ACHN (cell line): ENCODE measurements at places on chromosomes 16 and 17.
A peak's percentile ranks its signal among the peaks of the same experiment; 100 is the strongest.

- no peak for DNase-seq
These were observed 284.3 kb upstream of the CDH11 start for GRCh38 chr16:65406116-65406515.

DNA sequence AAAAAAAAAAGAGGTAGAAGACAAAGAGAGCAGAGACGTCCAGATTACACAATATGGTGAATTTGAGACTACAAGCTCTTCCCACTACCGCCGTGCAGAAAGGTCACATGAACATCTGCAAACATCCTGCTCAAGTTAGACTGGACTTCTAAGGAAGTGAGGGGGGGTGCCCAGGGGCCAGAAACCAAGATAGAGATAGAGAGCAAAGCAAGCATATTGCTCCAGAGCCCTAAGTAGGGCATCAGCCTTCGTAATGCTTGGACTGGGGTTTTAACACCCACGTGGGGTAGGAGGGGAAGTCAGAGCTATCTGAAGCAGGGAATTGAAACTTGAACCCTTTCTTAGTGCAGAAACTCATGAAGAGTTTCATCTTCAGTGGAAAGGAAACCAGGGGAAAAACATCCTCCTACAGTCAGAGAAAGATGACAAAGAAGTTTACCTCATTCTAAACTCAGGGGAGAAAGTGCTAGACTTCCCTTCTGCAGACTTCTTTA lies 8.7 kb downstream of the CLEC19A start:
- DNase-seq, result no peak

- DNase-seq, result no peak
These were observed 45.2 kb upstream of the MAF start for GRCh38 chr16:79645701-79646100.

GRCh38 chr16:25258861-25259179 lies 1.2 kb upstream of the ZKSCAN2 start:
- DNase-seq, result no peak

DNA sequence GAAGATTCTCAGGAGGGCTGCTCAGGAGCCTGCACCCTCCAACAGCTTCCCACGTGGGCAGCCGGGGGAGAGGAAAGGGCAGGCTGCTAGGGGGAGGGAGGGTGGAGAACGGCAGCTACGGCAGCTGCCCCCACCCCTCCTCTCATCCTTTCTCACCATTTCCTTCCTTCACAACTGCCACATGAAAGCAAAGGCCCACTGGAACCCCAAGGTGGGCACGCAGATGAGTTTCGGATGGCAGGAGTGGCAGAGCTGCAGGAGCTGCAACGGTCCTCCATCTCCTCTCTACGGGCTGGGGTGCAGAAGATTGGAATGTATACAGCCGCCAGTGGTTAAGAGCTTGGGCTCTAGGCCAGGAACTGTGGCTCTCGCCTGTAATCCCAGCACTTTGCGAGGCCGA lies 77.7 kb downstream of the GAS7 start:
- DNase-seq, result no peak

DNA sequence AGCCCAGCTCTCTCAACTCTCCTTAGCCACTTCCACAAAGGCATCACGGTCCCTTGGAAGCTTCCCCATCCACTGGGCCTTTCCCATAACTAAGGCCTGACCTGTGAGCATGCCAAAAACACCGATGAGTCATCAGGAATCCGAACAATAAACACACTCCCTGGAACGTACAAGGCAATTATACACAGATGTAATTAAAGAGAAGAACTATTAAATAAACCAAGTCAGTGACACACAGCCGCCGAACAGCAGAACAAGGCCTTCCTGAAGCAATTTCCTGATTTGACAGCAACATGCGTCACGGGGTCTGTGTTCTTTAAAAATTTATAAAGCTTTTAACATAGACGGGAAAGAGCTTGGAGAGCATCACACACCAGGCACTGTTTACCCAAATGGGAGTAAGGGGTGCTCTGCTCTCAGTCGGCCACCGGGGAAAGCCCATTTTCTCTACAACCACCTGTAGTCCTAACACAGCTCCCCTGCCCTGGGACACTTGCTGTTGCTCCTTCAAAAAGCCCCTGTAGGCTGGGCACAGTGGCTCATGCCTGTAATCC lies 29.4 kb downstream of the COG7 start:
- peak; percentile 57 for DNase-seq

DNA sequence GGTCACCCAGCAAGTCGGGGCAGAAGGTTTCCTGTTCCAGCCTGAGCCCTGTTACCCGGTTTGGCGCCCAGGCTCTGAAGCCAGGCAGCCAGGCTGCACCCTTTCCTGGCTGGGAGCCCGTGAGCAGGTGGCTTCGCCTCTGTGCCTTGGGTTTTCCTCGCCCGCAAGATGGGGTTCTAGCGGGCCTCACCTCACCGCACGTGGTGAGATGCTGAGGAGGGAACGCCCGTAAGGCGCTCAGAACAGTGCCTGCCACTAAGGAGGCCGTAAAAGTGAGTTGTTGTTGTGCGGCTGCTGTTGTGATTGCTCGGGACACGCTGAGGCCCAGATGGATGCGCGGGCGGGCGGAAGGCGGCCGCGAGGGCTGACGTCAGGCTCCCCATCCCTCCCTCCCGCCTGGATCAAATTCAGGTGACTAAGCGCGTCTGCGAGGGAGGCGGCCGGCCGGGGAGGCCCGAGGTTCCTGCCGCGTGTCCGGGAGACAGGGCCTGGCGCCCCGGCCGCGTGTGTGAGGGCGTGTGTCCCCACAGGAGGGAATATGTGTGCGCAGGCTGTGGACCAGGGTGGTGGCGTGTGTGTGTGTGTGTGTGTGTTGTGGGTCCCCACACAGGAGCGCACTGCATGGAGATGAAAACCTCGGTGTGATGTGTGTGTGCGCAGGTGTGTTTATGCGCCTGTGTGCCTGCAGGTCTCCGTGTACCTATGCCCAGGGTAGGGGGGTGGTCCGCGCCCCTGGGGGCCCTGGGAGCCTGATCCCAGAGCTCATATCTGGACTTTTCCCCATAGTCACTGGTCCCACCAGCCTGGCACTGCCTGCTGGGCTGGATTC lies 4.3 kb downstream of the CAMKK1 start:
- peak; percentile 91 for DNase-seq

GRCh38 chr16:80027007-80027965 lies 426.7 kb upstream of the MAF start:
- peak; percentile 98 for DNase-seq

GRCh38 chr16:27222249-27223225 lies 19.2 kb downstream of the KDM8 start:
- peak; percentile 24 for DNase-seq

GRCh38 chr17:41527063-41528023 lies 765 bp downstream of the KRT19 start:
- peak; percentile 58 for DNase-seq

- no peak for DNase-seq
These were observed 331.8 kb upstream of the XYLT1 start for GRCh38 chr16:17802571-17802970.

- DNase-seq, result no peak
These were observed 7.6 kb downstream of the UBALD2 start for GRCh38 chr17:76272541-76273444.

DNA sequence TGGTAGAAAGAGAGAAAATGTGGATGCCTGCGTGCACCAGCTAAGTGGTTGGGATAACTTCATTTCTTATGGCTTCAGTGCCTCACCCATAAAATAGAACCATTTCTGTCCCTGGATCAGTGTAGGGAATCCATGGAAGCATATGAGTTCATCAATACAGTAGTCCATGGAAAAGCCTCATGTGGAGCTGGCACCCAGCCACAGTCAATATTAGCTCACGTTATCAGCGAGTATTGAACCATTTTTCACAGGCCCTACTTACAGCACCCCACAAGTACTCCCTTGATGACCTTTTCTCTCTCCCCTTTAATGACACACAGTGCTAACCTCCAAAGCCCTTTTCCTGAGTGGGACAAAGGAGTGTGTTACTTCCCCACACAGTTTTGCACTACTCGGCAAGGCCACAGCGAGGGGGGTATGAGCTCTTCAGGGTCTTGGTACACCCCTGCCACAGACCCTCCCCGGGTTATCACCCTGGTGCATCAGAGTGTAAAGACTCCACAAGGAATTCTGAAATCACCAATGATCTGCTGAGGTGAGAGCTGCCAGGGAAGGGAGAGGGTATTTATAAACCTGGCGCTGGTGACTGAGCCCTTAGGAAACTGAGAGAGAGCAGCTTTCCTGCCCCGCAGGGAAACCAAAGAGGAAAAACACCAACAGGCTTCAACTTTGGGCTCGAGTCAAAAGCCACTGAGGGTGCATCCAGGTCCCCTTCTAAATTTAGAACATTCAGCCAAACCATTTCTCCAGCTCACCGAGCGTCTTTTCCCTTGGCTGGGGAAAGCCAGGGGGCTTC lies 36.9 kb downstream of the DYNLRB2 start:
- DNase-seq, result no peak

DNA sequence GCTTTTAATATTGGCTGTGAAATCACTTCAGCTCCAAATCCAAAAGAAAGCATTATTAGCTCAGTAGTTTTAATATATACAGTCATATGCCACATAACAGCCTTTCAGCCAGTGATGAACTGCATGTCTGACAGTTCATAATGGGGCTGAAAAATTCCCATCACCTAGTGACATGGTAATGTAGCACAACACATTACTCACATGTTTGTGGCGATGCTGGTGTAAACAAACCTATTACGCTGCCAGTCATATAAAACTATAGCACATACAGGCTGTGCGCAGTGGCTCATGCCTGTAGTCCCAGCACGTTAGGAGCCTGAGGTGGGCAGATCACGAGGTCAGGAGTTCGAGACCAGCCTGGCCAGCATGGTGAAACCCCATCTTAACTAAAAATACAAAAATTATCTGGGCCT lies 92.2 kb downstream of the TUBD1 start:
- no peak for DNase-seq

DNA sequence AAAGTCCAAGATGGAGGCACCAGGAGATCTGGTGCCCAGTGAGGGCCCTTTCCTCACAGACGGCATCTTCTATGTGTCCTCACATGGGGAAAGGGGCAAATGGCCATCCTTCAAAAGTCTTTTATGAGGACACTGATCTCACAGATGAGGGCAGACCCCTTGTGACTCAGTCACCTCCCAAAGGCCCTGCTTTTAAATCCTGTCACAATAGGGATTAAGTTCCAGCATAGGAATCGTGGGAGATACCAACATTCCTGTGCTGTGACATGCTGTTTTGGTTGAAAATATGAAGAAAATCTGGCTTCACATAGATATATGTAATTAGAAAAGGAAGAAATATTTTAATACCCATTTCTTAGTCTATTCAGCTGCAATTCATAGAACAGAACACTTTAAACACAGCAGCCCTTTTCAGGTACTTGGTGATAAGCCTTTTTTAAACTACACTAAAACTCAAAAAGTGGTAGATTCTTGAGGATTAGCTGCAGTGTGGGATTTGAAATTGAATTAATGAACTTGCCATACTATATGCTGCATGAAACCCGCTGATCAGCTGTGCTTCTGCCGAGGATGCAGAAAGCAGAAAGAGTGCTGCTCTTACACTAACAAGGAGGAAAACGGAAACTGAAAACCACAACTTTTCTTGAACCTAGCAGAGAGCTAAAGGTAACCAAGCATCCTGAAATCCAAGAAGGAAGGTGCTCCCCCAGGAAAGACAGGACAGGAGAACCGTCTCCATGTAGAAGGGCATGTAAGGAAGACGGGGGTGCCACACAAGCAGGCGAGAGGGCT lies 32.7 kb downstream of the VPS53 start:
- no peak for DNase-seq

DNA sequence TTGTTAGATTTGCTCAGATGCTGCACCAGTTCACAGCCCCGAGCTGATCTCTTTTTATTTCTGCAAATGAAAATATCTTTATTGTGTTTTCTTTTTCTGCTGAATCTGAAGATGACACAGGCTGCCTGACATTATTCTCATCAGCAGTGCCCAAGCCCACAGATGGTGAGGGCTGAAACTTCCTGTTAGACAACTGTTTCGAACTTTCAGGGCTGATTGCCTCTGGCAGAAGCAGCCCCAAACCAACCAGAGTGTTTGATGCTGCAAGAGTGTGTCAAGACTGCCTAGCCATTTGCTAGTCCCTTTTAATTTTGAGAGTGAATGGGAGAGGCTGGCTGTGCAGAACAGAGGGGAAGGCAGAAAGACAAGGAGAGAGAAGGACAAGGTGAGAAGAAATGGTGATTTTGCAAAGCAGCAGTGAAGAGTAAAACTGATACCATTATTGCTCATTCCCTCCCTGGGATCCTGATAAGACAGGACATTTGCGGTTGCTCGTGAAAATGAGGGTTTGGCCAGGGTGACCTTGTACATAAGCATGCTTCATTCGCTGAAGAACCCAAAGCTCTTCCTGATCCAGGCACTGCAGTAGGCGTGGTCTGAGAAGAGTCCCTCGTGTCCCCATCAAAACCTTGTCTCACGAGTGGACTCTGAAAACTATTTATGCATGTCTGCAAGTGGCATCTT lies 77.2 kb downstream of the TMEM114 start:
- no peak for DNase-seq

DNA sequence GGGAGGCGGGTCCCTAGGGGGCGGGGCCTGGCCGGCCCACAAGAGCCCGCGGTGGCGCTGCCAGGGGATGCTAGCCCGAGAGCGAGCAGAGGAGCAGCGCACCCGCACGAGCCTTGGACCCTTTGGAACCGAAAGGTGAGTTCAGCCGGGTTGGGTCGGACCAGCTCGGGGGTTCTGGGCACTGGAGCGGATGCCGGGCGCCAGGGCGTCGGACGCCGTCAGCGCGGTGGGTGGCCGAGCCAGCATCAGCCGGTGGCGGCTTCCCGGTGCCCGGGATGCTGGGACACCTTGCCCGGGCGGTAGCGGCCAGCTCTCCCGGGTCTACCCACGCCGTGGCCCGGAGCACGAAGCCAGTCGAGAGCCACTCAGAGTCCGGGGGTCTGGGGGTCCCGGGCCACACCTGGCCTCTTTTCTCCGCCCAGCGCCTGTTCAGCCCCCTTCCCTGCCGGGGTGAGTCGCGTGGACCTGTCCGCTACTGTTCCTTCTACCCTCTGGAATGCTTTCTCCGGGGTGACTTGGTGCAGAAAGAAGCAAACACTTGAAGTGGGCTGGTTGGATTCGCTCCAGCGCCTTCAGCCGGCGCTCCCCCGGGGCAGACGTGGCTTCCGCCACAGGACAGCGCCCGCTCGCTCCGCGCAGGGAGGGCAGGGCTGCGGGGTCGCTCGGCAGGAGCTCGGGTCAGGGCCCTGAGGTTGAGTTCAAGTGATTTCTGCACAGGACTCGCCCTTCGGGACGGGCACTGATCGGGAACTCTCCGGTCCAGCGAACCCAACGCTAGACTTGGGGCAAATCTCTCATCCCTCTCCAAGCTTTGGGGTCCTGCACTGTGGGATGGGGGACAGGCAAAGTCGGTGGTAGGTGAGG lies at the start of gene SCNN1G:
Gene SCNN1G (plus strand): TSS at position 67 of the 864 bp plus-strand sequence. CDS start 3,527 bp downstream, outside the sequence.
- peak; percentile 14 for DNase-seq

GRCh38 chr17:51258756-51259563 lies 889 bp downstream of the MBTD1 start:
- DNase-seq, result peak; percentile 34

- DNase-seq, result no peak
These were observed 22.1 kb upstream of the HNF1B start for GRCh38 chr17:37766971-37767370.
